ENCODE measurements at places on chromosomes 7 and 10.

DNA sequence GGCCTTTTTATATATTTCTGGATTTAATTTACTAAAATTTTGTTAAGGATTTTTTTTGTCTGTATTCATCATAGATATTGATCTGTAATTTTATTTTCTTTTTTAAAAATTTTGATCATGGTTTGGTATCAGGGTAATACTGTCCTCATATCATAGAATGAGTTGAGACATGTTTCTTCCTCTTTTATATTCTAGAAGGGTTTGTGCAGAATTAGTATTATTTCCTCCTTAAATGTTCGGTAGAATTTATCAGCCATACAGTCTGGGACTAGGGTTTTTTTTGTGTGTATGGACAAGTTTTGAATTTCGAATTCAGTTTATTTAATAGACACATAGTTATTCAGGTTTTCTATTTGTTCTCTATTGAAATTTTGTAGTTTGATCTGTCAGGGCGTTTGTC is 54.0 kb downstream of the SHOC2 start:
- DNase-seq: no peak

DNA sequence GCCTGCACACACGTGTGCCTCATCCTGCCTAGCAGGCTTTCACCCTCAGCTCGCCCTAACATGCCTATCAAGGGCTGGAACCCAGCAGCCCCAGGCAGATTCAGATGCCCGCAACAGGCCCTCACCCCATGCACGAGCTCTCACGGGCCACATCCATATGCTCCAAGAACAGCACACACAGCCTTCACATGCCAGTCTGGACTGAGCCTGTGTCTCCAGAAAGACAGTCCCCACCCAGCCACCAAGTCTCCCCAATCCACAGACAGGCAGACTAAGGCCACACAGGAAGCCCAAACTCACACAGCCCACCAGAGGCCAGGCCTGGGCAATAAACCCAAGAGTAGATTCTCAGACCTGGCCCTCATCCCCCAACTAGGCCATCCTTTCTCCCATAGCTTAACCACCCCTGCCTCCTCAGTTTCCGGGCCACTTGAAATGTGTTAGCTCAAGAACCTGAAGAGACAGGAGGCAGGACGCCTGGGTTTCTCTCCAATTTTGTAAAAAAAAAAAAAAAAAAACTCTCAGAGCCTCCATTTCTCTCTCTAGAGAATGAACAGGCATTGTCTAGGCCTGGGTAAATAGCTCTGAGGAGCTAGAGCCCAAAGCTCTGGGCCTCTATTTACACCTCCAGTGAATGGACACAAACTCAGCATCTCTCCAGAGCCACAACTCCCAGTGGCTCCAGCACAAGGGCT is 6.8 kb downstream of the LDB1 start:
- DNase-seq: no peak

DNA sequence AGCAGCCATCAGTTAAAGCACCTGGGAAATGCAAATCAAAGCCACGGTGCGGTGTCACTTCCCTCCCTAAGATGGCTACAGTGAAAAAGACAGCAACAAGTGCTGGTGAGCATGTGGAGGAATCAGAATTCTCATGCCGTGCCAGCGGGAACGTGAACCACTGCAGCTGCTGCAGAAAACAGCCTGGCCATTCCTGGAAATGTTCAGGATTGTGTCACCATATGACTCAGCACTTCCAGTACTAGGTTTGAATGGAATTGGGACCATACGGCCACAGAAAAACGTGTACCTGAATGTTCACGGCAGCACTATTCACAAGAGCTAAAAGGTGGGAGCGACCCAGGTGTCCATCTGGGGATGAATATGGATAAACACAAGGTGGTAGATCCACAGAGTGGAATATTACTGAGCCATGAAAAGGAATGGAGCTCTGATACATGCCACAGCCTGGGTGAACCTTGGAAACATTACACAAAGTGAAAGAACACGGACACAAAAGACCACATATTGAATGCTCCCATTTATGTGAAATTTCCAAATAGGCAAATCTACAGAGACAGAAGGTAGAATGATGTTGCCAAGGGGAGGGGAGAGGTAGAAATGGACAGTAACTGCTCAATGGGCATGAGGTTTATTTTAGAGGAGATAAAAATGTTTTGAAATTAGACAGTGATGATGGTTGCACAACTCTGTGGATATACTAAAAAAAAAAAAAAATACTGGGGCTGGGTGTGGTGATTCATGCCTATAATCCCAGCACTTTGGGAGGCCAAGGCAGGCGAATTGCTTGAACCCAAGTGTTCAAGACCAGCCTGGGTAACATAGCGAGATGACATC is 61.6 kb downstream of the MICALL2 start:
- no peak for DNase-seq

- DNase-seq: no peak
Measured at GRCh38 chr10:122350893-122351292, 23.6 kb upstream of the PLEKHA1 start.

- DNase-seq: no peak
Measured at GRCh38 chr7:123601530-123601929, at the start of gene ASB15. TSS of gene ASB15 (plus strand) at chr7:123601821. CDS start at chr7:123614503, 12,682 bp downstream.

DNA sequence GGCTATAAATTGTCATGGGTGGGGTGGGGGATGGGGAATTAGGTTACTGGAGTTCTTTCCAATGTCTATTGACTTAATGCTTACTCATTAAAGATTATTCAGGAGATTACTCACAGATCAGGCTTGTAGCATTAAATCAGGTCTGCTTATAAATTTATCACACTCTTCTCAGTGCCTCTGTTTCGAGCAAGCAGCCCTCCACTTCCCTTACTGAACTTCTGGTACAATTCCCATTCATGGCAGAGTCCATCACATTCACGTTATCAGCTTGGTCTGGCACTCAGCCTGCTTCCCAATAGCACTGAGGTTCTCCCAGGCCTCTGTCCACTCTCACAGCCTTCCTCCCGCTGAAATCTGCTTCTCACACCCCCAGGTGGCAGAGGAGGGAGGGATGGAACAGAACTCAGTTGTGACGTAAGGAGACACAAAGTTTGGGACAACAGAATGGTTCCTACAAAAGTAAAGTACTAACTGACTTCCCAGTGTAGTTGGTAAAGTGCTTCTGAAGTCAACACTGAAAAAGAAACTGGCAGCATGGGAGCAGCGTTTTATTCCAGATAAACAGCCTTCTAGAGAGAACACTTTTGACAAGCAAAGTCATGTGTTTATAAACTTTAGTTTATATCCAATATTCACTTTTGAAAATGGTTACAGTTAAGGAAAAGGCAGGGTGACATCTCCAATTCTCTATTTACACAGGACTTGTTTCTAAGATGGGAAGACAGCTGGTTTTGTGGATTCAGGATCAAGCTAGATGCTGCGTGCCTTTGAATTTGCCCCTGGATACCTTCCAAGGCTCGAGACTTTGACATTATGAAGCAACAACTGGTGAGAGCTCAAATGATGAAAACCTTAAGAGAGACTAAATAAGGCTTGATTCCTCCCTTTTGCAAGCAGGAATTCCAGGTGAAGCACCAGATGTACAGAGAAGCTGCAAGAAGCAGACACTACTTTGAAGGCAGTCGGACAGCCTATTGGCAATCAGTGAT is 81.4 kb downstream of the ATXN7L1 start:
- DNase-seq: no peak

DNA sequence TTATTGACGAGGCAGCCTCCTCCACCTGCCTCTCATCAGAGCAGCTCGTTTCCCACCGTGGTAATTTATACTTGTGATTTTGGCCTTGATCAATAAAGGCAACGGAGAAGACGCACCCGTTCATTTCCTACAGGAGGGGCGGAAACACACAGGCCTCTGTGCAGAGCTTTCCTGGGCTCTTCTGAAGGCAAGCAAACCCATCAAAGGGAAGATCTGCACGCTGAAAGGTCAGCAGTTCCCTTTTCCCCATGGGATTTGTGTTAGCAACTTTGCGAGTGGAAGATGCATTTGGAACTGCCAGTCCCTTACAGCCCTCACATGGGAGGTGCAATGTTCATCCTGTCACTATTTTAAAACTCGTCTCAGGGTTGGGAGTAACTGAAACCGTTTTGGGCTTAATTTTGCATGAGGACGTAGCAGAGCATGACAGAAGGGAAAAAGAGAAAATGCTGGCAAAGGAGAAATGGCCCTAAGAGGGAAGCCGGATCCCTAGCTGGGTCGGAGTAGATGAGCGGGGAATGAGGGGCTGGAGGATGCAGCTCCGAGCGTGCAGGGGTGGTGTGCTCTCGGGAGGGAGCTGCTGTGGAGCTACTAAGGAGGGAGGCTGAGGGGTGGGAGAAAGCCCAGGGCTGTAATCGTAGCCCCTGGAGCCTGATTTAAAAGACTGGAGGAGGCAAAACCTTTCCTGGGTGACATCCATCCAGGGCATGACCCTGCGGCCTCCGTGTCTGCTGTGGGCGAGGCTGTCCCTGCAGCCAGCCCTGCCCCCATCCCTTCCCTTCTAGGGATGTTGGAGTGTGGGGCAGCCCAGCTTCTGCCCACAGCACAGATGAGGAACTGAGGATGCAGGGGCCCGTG is 111.1 kb upstream of the FAM20C start:
- DNase-seq: no peak

DNA sequence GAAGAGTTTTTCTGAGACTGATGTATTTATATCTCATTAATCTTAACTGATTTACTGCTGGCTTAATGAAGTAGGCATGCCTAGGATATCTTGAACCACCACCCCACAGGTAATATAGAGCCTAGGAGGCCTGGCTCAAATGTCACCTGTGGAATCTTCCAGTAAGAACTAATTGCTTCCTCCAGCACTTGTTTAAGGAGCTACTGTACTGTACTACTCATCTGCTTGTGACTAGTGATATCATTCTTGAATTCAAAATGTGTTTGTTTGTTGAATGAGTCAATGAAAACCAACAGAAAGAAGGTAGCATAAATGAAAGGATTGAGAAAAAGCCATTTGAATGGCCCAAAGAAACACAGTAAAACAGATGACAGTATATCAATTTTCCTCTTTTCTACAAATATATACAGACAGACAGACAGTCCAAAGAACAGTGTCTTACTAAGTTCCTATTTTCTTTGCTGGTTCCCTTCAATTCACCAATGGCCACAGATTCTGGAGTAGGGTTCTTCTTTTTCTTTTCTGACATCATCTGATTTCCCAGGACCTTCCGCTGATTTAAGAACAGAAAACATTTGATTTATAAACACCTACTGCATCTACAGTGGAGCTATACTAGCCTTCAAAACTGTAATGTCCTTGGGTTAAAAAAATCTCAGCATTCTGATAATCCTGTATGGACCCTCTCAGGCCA is 43.7 kb upstream of the SLIT1 start:
- no peak for DNase-seq

GRCh38 chr7:574661-575395 is 55.2 kb upstream of the PDGFA start:
- no peak for DNase-seq

DNA sequence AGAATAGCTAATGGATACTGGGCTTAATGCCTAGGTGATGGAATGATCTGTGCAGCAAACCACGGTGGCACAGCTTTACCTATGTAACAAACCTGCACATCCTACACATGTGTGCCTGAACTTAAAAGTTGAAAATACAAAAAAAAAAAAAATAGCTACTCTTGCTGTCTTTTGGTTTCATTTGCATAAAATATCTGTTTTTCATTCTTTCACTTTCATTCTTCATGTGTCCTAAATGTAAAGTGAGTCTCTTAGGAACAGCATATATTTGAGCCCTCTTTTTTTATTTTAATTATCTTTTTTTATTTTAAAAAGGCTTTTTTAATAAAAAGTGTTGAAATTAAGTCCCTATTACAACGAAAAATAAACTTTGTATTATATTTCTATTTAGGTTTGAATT is 836.1 kb upstream of the KCND2 start:
- DNase-seq: no peak

DNA sequence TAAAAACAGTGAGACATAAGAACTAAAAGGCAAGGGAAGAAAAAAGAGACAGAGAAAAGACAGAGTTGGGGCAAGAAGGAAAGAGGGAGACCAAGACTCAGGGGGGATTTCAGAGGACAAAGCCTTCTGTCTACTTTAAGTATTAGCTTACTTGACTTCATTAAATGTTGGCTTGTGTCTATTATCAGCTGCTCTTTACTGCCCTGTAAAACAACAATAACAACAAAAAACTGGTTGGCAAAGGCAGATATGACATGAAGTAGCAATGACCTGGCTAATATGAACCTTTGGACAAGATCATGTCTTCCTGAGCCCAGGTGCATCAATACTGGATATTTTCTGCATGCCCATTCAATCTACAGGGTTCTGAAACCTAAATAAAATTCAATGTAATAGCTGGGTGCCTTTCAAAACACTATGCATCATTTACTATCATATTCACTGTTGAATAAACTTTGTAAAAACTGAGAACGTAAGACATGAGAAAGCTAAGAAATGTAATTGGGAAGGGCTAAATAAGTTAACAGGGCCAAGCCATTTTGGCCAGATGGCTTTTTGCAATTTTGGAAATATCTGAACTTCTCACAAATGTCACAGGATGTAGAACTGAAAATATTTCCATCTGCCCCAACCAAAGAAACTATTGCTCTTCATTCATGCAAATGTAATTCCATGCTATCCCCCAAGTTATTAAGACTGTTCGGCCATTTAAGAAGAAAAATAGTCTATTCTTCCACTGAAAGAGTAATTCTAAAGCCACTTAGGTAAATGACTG is 49.4 kb downstream of the LRRN3 start:
- DNase-seq: no peak

DNA sequence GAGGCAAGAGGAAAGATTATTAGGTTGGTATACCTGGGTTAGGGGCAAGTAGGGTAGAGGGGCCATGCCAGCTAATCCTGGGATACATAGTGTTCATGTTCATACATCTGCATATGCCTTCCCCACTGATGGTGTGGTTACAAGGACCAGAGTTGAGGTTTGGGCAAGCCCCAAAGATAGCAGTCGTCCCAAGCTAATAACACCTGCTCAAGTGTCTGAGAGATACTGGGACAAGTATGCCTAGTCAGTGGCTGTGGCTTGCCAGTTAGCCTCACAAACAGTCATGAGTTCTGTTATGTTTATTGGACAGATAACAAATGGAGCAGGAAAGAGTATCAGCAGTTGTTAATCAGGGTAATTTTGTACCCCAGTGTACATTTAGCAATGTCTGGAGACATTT is 139.6 kb downstream of the ADAM22 start:
- no peak for DNase-seq

DNA sequence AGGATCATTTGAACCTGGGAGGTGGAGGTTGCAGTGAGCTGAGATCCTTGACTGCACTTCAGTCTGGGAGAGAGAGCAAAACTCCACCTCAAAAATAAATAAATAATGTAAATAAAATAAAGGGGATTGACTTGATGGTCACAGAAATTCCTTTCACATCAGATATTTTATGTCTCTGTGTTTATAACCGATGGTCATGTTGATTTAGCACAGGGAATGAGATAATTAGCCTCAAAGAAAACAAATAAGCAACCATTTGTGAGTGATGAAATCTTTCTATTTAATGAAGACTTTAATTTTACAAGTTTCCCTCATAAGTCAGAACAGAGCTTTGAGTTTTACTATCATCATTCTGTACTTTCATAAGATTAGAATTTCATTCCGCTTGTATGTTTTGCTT is 64.8 kb upstream of the NUPR2 start:
- DNase-seq: no peak

DNA sequence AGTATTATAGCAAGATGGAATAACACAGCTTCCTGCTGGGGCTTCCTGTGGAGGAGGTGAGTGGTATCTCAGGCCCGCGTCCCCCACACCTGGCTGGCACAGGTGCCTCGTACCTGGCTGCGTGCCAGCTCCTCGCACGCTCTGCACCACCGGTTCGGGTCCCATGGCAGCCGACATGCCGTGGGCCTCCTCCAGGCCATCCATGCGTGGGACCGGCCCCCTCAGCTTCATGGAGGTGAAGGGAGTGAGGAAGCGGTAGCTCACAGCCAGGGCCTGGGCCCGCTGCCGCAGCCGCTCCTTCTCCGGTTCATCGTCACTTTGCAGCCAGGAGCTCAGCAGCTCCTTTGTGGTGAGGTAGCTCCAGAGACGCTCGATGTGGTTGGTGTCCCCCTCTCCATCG is 90.4 kb downstream of the ITIH5 start:
- no peak for DNase-seq
